ENCODE measurements at places on chromosomes 7 and 10.

- no peak for DNase-seq
These were observed 38.4 kb downstream of the ANK3 start for GRCh38 chr10:60351191-60351853.

GRCh38 chr7:139813151-139813550, 15.9 kb upstream of the TBXAS1 start:
- DNase-seq, result no peak

DNA sequence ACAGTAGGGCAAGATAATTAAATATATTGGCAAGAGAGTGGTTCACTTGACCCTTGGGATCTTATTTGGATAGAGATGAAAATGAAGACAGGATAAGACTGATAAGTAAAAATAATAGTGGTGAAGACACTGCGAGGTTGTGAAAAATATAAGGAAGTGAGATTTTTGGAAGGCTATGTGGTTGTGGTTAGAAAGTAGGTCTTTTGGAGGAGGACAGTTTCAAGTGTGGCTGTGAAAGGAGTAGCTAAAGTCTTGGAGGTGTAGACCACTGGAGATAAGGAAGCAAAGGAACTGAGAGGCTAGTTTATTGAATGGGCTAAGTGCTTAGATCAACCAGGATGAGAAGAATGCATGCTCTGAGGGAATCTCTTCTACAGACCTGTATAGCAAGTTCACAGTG, 11.2 kb downstream of the MIOS start:
- no peak for DNase-seq

DNA sequence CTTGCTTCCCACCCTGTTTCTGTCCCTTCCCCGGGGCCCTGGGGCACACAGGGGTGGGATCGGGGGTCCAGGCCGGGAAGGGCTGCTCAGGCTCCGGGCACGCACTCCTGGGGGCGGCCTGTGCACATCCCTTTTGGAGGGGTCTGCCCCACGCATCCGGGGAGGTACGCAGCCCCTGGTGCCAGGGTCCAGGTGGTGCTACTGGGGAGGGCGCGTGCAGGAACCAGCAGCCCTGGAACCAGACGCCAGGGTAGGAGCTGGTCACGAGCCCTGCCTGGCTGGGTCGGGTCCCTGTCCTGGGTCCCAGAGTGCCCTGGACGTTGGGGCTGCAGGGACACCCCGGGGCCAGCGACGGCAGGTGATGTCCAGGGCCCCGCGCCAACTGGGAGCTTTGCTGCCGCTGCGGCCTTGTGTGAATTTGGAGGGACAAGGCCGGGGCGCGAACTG, 53.4 kb downstream of the GLRX3 start:
- DNase-seq, result no peak

- DNase-seq, result no peak
These were observed 150.4 kb downstream of the TAX1BP1 start for GRCh38 chr7:27890205-27890849.

DNA sequence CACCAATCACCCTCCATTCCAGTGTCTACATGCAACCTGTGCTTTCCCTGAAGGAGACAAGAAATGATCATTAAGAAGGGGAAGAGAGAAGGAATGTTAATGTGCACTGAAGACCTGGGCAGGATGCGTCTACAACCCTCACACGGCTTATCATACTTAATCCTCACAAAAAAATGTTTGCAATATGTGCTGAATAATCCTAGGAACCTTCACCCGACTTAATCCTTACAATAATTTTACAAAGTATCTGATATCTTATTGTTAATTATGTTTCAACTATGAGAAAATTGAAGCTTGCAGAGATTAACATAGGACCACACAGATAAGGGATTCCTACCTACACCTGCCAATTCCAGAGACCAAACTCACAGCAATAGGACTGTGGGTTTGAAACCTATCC, 145.1 kb upstream of the NOBOX start:
- no peak for DNase-seq

DNA sequence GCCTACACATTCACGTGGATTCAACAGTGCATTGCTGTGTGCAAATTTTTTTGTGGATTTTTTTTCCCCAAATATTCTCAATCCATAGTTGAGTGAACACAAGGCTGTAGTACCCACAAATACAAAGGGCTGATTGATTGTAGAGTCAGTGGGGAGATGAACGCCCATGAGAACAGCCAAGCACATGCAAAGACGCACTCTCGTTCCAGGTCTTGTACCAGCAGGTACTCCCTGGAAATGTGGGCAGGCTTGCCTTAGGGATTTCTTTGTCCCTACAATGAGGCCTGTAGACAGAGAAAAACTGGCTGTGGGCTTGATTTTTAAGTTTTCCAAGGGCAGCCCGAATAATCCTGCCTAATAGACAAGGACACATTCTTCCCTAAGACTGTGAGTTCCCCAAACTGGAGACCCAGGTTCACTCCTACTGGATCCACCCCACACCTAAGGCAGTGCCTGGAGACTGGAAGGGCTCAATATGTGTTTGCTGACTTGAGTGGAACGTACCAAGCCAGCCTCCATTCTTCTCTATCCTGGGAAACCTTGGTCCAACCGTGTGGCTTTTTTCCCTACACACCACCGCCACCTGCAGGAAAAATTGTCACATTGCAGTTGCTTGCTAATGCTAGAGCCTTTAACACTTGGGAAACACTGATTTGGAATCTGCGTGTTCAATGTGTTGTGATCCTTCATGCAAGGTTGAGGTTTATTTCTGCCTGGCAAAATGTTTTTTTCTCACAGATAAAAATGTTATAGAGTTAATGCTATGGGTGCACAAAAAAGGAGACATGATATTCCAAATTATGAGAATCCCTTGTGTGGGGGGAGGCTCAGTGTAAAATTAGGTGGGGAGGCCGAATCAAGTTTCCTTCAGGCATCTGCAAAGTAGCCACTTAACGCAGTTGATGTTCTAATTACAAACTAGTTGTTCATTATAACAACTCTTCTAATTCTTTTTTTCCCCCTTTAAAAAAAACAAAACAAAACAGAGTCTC, 49.3 kb downstream of the PPP1R17 start:
- DNase-seq, result no peak

- no peak for DNase-seq
These were observed 456 bp upstream of the ACHE start for GRCh38 chr7:100895956-100896731.

DNA sequence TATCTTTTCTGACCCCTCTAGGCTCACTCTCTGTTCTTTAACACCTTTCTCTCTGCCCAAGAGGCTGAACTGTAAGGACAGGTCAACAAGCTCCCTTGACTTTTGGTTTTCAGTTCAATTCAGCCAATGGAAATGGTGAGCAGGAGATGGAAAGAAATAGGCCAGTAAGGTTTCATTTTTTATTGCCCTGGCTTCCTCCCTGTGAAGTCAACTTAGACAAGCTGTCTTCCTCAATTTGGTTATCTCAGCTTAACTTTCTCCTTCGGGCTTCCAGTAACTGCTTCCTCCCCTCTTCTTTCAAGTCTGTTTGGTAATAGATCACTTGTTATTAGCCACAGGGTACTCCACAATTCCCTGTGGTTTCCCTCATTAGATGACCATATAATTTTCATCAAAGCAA, 19.7 kb downstream of the LIPK start:
- no peak for DNase-seq

- no peak for DNase-seq
These were observed 1066.7 kb downstream of the GRM8 start for GRCh38 chr7:126185959-126186580.

DNA sequence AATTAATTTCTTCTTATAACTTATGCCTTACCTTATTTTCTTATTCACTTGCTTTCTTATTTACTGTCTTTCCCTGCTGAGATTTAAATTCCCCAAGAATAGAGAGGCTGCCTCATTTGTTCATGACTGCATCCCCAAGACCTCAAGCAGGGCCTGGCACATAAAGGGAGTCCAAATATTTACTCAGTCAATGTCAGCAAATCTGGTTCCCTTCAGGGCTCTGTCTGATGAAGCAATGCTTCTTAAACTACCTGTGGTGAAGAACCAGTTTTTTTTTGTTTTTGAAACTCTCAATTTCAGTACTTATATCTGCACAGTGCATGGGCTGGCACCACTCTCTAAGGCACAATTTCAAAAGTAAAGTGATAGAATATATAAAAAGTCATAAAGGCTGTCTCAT, 4.7 kb downstream of the ZNF239 start:
- no peak for DNase-seq

DNA sequence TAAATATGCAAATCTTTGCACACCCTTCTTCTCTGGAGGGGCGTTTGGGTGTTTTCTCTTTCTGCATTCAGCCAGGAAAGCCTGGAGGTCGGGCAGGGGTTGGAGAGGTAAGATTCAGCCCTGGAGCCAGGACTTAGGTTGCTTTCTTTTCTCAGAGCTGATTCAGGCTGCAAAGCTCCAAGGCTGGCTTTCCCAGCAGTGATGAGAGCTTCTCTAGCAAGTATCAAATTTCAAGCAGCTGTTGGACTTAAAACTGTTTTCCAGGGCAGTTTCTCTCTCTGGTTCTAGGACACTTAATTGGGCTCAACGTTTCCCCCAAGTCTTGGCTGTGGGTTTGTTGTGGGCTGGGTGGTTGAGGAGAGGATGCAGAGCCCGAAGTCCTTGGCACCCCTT, 608 bp downstream of the AKR1B10 start:
- no peak for DNase-seq

DNA sequence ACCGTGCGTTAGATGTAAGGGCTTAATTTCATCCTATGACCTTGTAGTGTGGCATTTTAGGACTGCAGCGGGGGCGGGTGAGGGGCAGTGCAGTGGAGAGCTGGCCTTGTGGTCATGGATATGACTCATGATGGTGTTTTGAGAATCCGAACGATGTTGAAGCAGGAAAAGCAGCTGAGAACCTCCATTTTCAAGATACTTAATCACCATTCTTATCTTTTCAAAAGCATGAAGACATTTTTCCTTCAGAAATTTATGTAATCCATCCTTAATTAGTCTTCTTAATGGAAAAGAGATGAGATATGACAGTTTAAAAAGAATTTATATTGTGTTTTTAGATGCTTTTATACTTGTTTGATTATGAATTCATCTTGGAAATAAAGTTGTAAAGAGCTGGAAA, 9.6 kb downstream of the ATP5F1C start:
- no peak for DNase-seq

All from mesenteric fat pad (tissue), 1 donor.